ENCODE measurements at places on chromosomes 4 and X.
A peak's percentile ranks its signal among the peaks of the same experiment; 100 is the strongest.

DNA sequence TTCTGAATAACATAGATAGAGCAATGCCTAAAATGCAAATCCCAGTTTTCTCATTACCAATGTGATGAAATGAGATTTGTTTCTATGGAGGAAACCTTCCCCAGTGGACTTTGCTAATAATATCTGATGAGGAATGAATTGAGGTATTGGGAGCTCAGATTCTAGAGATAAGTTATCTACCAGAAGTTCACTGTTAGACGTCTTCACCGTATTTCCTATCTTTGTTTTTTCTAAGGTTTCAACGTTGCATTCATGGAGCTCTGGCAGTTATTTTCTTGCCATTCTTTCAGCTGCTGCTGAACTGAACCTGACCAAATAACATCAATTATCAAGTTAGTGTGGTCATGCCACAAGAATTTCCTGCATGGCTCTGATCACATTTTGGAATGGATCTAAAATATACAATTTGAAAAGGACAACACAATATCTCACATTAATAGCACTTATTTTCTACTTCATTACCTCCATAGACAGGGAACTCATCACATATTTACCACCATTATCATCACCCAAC lies 511.8 kb upstream of the LCORL start:
- no peak for DNase-seq

DNA sequence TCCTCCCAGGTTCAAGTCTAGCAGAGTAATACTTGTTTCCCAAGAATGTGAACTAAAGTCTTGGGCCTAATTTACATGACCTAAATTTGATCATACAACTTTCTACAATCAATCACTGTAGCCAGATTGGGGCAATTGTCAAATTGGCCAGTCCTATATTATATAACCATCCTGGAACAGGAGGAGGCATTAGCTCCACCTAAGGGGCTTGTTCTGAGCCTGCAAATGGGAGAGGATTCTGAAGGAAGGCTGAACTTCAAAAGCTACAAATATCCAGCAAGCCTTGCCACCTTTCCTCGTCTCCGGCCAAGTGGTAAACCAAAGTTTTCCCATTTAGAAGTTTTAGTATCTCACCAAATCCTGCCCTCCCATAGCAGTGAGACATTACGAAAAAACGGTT lies 1289.6 kb upstream of the TENM3 start:
- no peak for DNase-seq

DNA sequence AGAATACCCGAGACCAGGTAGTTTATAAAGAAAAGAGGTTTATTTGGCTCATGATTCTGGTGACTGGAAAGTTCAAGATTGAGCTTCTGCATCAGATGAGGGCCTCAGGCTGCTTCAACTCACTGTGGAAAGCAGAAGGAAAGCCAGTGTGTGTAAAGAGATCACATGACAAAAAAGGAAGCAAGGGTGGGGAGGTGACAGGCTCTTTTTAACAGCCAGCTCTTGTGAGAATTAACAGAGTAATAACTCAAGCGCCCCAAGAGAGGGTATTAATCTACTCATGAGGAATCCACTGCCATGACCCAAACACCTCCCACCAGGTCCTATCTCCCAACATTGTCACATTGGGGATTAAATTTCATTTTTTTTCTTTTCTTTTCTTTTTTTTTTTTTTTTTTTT lies 6.3 kb upstream of the YIPF6 start:
- no peak for DNase-seq

GRCh38 chr4:109079731-109080130 lies 222.7 kb downstream of the COL25A1 start:
- DNase-seq: no peak

DNA sequence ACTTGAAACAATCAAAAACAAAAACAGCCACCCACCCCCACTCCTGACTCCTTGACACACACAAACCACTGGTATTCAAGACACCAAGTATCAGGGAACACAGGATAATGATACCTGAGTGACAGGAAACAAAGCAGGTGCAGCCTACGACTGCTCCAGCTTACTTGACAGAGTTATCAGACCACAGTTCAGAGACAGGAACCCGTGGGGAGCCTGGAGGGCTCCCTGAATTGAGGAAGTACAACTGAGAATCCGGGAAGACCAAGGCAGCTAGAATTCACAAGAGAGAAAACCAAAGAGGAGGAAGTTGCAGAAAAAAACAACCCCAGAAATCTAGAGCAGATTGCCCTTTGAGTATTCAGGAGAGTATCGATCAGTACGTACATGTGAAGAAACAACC lies 20.5 kb downstream of the COMMD8 start:
- DNase-seq: peak; percentile 20

DNA sequence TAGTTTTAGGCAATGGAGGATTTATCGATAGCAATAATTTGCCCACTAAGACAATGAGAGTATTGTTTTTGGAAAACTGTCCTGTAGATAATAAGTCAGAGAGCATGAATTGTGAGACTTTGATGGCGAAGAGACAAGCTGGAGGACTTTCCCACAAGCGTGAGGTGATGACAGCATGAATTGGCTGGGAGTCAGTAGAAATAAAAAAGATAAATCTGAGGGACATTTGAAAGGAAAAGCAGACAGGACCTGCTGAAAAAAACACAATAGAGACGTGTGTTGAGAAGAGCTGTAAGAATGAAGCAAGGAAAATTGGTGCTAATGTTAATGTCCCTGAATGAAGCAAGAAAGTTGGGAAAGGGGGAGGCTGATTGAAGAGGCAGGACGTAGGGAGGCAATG lies 233.5 kb downstream of the DCTD start:
- DNase-seq: no peak

- DNase-seq: no peak
Measured at GRCh38 chr4:29581457-29581856, 1138.7 kb upstream of the PCDH7 start.

GRCh38 chr4:152115118-152115517 lies 354.3 kb upstream of the GATB start:
- DNase-seq: no peak

DNA sequence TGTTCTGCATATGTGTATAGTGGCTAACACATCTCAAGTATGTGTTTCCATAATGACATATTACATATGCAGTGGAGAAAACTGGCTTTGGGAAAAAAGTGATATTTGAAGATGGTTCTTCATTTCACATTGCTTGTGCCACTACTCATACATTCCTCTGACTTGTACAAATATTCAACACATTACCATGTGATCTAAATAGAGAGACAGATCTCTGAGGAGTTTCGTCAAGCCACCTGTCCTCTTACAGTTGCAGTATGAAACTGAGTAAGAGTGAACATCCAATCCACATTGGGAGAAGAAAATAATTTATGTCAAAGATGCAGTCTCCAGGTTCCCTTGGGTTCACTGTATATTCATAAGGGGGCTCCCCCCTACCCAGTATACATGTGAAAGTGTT lies 123.9 kb downstream of the KDR start:
- no peak for DNase-seq

GRCh38 chr4:74329307-74329706 lies 21.0 kb downstream of the EPGN start:
- no peak for DNase-seq

- no peak for DNase-seq
Measured at GRCh38 chr4:48991357-48991756, 5.3 kb downstream of the CWH43 start.

- DNase-seq: peak; percentile 20
Measured at GRCh38 chr4:129578336-129578735, 482.4 kb downstream of the C4orf33 start.

DNA sequence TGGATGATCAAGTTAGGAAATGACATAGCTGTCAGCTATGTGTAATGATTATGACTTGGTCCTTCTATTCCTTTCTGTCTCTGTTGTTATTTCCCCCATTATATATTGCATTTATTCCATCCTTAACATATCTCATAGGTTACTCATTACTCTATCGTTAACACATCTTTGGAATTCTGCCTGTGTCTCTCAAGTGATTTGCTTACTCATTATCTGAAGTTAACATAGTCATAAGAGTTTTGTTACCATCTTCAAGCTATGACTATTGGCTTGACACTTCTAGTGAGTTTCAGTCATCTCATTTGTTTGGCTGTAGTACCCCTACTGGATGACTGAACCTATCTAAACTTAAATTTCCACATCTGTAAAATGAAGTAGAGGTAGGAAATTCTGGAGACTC lies 286.1 kb upstream of the PPP1R2C start:
- DNase-seq: no peak

- peak; percentile 67 for DNase-seq
Measured at GRCh38 chr4:173500841-173501591, 29.0 kb downstream of the HAND2 start.

DNA sequence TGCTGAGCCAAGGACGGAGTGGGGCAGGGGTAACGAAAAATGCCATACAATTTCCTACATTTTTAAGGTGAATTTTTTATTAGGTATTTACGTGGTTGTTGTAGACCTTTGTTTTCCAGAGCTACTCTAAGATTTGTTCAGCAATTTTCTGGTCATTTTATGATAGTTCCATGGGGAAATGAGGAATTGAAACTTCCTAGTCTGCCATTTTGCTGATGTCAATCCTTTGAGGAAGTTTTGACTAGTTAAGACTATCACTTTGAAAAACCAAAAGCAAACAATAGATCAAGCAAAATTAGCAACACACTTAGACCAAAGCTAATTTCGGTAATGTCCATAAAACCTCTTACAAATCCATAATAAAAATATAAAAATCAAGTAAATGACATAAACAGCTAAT lies 7.0 kb upstream of the TLR3 start:
- no peak for DNase-seq

GRCh38 chr4:55172694-55173287 lies 47.4 kb upstream of the KDR start:
- peak; percentile 49 for DNase-seq

GRCh38 chrX:109533005-109533404 lies 3.6 kb upstream of the NXT2 start:
- no peak for DNase-seq

GRCh38 chr4:71558248-71558647 lies 219.4 kb downstream of the SLC4A4 start:
- DNase-seq: no peak

DNA sequence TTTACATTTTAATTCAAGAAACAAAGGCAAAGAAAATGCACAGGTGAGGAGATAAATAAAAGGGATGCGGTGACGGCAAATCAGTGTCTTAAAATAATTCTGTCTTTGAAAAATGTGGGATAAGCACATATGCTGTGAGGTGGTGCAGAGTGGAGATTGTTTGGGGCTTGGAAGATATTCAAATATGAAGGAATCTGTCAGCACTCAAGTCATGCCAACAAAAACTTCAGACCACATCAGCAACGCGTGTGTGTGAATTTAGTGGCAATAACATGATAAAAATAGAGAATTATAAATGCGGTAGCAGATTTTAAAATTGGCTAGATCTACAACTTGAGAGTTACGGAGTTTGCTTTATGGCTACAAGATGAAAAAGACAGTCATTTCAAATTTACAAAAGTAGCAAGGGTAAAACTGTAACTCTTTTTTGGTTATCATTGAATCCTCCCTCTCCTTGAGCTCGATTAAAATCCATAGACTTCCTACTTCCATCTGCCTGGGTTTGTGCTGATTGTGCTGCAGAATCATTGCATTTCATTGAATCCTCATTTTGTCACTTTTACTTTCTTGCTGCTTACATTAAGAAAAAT lies 71.5 kb upstream of the VCX2 start:
- DNase-seq: no peak

DNA sequence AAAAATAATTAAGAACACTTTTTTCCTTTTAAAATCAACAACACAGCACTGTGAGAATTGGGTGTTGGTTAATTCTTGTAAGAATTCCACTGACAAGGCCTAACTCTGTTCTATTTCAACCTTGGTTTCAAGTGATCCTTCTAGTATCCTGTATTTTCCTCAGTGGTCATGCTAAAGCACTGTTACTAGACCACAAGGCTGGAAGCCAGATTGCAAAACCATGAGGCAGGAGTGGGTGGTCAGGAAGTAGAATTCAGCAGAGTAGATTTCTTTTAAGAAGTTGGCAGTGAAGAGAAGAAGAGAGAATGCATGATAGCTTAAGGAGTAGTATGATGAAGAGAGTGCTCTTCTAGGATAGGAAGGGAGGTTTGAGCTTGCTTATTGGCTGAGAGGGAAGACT lies 71.6 kb upstream of the LEF1 start:
- no peak for DNase-seq

DNA sequence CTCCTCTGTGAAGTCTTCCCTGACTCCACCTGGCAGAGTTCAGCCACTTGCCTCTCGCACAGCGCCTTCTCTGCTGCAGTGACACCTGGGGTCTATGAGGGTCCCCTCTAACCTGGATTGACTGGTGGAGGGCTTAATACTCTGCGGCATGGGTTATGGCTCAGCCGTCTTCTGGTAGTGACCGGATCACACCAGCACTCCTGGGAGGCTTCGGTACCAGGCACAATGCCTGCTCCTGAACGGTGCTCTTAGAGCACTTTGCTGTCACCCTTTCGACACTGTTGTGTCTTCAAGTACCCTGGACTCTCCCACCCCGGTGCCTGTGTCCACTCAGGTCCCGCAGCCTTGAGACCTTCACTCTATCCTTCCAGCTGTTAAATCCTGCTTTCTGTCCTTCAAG lies 50.0 kb downstream of the C4orf50 start:
- DNase-seq: no peak

- no peak for DNase-seq
Measured at GRCh38 chr4:107153228-107153627, 117.1 kb upstream of the DKK2 start.

- DNase-seq: no peak
Measured at GRCh38 chr4:141652161-141652778, 15.9 kb downstream of the IL15 start.

GRCh38 chr4:53620956-53621355 lies 29.7 kb upstream of the LNX1 start:
- no peak for DNase-seq

DNA sequence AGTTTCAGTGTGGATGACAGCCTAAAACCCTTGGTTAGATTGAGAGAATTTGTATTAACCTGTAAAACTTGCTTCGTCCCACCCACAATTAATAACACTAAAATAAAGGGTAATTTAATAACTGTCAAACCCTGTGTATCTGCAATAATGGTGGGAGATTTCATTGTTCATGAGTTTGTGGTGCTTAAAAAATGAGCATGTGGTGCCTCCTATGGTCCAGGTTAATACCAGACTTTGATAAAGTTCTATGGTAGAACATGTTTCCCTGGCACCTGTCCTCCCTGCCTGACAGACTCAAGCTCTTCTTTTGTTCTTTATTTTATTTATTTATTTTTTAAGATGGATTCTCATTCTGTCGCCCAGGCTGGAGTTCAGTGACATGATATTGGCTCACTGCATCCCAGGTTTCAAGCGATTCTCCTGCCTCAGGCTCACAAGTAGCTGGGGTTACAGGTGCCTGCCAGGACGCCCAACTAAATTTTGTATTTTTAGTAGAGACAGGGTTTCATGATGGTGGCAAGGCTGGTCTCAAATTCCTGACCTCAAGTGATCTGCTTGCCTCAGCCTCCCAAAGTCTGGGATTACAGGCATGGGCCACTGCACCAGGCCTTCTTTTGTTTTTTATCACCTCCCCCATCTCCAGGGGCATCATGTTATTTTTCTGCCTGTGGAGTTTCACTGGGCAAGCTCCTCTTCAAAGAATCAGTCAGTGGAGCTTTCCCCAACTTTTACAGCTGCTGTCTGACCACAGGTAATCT lies 289.2 kb downstream of the NR3C2 start:
- DNase-seq: no peak

GRCh38 chr4:147085781-147086180 lies 140.1 kb upstream of the TTC29 start:
- DNase-seq: no peak

Data from right cardiac atrium (tissue), 5 donors.